ENCODE measurements at places on chromosomes 2 and 18.

DNA sequence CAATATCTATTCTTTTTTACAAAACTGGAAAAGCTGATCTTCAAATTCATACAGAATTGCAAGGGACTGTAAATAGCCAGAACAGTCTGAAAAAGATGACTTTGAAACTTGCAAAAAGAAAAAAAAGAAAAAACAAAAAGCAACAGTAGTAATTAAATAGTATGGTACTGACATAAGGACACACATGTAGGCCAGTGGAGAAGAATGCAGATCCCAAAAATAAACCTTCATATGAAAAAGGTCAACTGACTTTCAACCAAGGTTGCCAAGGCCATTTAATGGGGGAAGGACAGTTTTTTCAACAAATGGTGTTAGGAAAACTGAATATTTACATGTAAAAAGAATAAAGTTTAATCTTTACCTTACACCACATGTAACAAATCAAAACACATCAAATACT, 111.8 kb downstream of the USP34 start:
- no peak for DNase-seq

GRCh38 chr2:232026910-232027309, 65.4 kb downstream of the DIS3L2 start:
- no peak for DNase-seq

DNA sequence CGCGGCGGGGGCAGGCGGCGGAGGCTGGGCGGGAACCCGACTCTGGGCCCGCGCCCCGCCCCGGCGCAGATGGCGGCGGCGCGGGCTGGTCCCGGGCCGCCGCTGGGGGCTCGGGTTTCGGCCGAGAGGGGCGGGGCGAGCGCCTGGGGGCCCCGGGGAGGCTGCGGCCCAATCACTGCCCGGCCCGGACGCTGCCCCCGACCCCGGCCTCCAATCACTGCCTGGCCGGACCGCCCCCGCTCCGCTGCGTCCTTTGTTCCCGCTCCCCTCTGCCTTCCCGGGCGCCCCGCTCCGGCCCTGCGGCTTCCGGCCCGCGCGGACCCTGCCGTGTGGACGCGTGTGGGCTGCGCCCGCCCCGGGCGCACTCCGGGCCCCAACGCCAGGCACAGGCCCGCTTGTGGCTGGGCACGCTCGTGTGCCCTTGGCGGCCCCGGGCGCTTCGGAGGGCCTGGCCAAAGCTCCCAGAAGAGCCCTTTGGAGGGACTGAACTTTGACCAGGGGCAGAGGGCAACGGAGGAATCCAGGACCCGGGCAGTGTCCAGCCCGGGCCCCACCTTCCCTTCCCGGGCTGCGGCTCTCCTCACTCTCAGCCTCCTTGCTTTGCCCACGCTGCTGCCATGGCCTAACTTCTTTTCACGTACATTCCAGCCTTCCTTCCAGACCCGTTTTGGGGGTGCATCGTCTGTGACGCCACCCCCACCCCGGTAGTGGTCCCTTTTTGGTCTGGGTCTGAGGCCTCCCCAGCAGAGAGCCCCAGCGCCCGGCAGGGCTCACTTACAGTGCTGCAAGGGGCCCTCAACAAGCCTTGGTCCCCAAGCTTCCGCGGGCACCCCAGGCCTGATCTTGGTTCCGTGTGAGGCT, 27.1 kb upstream of the PTMA start:
- no peak for DNase-seq

DNA sequence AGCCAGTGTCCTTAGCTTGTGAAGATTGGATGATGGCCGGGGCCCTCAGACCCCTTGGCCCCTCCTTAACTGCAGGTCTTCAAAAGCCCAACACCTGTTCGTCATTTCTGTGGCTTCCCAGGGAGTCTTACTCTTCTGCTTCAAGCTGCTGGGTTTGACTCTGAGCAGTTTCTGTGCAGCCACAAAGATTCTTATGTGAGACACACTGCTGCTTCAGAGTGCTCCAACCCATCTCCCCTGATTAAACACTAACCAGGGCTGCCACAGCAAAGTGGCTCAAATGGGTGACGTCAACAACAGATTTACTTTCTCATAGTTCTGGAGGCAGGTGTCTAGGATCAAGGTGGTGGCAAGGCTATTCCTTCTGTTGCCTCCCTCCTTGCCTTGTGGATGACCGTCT, 40.8 kb downstream of the TSN start:
- DNase-seq, result no peak

DNA sequence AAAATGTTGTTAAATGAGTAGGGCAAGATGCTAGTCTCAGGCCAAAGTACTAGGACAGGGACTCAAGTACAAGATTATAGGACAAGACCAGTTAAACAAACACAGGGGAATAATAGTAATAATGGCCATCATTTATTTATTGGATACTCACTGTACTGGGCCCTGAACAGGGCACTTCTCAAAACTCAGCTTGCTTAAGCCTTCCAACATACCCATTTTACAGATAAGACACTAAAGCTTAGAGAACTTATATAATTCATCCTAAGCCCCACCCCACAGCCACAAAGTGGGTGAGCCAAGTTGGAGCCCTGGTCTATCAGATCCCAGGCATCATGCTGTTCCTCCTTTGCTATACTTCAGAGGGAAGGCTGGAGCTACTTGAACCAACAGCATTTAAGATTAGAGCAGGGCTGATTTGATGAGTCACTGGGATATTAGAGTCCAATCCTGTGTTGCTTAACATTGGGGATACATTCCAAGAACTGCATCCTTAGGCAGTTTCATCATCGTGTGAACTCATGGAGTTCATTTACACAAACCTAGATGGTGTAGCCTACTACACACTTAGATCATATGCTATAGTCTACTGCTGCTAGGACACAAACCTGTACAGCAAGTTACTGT, 153.6 kb downstream of the MTCL1 start:
- DNase-seq, result no peak

GRCh38 chr2:59112258-59112657, 871.1 kb upstream of the FANCL start:
- DNase-seq, result no peak

GRCh38 chr18:13528739-13529392, 197.5 kb downstream of the FAM210A start:
- DNase-seq, result no peak

DNA sequence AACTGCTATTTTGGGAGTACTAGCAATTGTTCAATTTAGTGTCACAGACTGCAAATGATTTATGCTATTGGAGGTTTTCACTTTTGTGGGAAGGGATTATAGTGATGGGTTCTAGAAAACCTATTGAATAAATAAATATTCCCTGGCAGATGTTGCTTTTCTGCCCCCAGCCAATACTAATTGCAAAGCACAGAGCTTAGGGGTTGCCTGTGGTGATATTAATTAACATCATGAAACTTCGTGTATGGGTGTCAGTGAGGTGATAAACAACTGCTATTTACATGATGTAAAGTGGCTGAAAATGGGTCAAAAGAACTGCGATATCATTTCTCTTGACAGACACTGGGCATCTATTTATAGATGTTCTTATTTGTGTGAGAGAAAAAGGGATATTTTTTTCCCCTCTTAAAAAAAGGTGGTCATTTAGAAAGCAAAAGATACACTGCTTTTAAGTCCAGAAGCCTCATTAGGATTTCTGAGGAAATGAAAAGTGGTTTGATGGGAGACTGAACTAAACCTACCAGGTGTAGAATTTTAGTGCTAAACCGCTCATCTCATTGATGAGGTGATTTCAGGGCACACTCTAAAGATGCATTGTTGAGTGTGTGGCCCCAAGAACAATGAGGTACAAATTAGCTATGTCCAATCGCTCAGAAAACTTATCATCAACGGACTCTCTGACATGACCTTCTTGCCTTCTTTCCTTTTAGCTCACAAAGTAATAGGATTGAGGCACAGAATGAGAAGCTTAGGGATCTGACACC, 116.7 kb upstream of the CHST9 start:
- no peak for DNase-seq

- DNase-seq, result no peak
Measured at GRCh38 chr18:66792466-66792865, 188.6 kb upstream of the CDH19 start.

DNA sequence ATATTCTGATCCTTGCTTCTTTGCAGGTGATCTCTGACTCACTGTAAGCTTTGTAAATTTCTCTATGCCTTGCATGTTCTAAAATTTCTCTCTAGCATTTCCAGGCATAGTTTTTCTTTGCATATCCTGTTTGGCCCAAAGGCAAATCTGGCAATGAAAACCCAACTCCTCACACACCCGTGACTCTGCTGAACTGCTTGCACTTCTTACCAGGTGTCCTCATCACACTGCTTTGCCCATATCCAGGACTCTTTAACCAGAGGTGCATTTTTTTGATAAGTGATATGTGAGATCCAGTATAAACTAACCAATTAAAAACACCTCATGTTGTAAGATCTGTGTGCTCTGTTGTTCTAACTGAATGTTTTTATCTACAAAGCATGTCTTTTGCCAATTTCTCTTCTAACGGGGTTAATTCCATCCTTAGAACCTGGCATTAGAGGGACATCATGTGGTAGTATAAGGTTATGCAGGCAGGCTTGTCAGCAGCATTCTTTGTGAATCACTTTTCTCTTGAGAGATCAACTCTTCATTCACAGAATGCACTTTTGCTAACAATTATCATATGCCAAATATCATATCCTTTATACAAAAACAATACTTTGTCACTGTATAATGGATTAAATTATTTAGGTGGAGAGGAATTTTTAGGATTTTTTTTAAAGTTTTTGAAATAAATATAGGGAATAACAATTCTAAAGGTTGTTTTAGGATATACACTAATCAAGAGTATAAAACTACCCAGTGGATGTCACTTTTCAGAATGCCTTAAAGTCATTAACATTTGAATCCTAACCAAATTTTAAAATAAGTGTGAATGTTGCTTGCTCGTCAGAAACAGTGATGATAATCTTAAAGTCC, 20.8 kb upstream of the TMX3 start:
- DNase-seq, result no peak

DNA sequence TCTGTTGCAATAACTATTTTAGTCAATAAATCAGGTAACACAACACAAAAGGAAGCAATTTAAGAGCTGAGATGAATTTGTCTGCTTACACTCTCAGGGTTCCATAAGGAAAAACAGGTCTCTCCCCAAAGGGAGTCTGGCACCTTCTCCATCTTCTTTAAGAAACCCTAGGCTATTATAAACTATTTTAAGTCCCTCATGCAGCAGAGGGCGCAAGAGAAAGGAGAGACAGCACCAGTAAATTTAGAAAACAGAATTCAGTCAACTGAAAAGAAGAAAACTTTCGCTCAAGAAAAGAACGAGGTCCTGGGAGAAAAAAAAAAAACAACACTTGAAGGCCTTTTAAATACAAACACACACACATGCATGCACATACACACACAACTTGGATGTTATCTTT, 19.1 kb downstream of the SULT1C4 start:
- no peak for DNase-seq

- DNase-seq, result no peak
Measured at GRCh38 chr18:70333757-70334156, 44.9 kb downstream of the SOCS6 start.

DNA sequence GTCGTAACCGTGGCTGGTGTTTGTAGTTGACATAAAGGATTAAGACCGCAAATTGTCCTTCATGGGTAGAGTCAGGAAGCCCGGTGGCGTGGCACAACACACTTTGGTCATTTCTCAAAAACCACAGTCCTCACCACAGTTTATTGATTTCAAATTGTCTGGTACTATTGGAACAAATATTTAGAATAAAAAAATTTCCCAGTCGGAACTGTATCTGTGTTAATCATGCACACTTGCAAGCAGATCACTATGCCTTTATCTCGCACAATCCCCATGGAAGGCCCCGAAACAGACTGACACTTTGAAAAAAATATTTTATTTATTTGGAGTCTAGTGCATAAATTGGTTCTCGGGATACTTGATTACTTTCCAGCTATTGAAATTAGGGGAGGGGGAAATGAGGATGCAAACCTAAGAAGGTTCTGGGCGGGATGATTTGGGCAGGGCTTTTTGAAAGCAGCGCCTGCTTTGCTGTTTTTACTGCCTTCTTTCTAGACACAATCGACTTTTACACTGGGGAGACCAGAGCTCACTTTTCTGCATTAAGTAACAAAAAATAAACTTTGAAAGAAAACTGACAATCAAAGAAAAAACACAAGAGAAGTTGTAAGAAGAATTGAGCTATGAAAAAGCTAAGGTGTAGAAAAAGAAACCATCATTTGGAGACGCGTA, 15.4 kb upstream of the HOXD1 start:
- DNase-seq, result no peak

GRCh38 chr2:159605441-159606178, 10.7 kb downstream of the BAZ2B start:
- DNase-seq, result no peak

DNA sequence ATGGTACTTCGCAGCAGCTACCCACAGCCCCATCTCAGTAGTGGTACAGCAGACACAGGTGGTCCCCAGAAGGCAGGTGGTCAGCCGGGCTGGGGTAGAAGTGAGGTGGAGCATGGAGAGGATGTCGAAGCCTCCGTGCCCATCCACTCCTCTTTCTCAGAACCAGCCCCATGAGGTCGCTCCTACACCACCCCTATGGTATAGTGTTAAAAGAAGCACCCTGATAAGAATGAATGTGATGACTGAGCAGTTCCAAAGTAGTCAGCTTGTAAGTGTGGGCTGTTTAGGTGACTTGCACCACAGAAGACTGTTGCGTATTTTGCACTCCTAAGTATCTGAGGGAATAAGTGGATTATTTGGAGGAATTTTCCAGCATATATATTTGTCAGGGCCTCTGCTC, 111.3 kb downstream of the WDSUB1 start:
- DNase-seq, result no peak

DNA sequence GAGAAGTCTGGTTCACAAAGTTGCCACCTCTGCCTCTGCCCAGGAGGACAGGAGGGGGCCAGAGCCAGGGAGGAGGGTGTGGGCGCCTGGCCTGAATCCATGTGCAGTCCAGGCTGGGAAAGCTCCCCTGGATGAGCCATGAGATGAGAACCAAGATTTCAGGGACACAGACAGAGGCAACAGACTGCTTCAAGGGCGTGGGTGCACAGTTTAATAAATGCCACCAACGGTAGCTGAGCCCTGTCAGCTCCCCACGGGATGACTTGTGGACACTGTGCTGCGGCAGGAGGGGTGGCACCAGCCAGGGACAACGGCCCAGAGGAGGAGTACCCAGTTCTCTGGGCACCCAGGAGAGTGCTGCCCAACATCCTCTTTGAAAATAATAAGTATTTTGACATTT, 15.2 kb downstream of the CAPG start:
- no peak for DNase-seq

GRCh38 chr2:27527182-27527581, 30.5 kb downstream of the GCKR start:
- no peak for DNase-seq

DNA sequence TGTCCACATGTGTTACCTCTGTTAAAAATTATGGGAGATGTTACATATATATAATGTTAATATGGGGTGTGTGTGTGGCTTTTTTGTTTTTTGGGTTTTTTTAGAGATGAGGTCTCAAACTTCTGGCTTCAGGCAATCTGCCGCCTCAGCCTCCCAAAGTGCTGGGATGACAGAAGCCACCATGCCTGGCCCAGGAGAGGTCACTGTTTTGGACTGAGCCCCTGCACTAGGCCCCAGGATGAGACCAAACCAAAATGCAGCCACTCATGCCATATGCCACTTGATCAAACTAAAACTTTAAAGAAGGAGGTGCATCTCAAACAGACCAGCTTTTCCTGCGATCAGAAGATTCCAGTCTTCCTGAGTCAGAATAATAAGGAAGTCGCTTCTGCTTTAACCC, 2.5 kb downstream of the ADI1 start:
- no peak for DNase-seq

All from stimulated activated CD4-positive, alpha-beta T cell treated with anti-CD3 and anti-CD28 coated beads, Interleukin-15, amount 100 ng/mL, for 1 hour (primary cell).